GM23338 (cell line): ENCODE measurements at places on chromosomes 11 and 22.

GRCh38 chr11:19595499-19595839 lies 117.2 kb upstream of the NAV2 start:
- no peak for DNase-seq

GRCh38 chr11:103384652-103385051 lies 275.4 kb downstream of the DYNC2H1 start:
- no peak for DNase-seq

DNA sequence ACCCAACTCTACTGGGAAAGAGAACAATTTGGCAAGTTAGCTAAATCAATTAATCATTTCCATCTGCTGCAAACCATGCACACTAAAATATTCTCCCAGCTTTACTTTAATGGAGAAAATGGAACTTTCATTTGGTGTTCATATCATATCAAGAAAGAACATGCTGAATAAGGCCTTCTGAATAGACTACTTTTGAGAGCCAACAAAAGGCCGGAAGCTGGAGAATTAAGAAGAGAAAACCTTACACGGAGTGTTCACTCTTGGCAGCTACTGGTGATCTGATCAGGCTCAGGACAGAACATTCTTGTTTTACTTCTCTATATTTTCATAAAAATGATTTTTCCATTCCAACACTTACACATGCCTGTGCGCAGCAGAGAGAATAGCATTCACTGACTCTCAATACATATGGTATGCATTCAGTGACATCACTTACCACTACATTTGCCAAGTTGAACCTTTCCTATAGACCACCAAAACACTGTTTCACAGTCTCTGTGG lies 165.3 kb downstream of the TTC28 start:
- no peak for DNase-seq

DNA sequence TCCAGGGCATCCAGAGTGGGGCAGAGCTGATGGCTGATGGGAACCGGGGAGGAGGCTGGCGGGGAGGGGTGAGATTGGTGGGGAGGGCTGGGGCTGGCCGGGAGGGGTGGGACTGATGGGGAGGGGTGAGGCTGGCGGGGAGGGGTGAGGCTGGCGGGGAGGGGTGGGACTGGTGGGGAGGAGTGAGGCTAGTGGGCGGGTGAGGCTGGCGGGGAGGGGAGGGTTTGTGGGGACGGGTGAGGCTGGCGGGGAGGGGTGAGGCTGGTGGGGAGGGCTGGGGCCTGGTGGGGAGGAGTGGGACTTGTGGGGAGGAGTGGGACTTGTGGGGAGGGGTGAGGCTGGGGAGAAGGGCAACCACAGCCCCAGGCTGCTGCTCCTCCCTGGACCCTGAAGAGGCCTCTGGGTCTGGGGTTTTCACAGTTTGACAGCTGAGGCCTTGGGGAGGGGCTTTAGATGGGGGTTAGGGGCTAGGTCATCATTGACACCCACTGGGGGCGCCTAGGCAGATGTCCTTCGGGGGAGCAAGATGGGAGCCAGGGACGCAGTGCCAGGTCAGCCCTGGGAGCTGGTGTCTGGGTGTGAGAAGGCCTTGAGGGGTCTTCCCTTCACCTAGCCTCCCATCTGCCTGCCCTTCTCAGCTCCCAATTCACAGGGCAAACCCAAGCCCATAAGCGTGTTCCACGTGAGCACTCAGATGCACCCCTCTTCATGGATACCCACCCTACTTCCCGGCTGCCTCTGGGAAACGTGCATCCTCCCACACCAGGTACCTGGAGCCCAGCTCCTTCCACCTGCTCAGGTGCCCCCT lies 26.7 kb downstream of the PARVG start:
- no peak for DNase-seq

- no peak for DNase-seq
Observed at GRCh38 chr11:105265845-105266244, 126.3 kb upstream of the CARD18 start.

GRCh38 chr11:1924181-1924580 lies 4.7 kb downstream of the TNNT3 start:
- DNase-seq: no peak

- DNase-seq: no peak
Observed at GRCh38 chr11:100618914-100619313, 68.2 kb upstream of the ARHGAP42 start.

GRCh38 chr11:70020336-70021214 lies 57.5 kb upstream of the ANO1 start:
- DNase-seq: no peak

DNA sequence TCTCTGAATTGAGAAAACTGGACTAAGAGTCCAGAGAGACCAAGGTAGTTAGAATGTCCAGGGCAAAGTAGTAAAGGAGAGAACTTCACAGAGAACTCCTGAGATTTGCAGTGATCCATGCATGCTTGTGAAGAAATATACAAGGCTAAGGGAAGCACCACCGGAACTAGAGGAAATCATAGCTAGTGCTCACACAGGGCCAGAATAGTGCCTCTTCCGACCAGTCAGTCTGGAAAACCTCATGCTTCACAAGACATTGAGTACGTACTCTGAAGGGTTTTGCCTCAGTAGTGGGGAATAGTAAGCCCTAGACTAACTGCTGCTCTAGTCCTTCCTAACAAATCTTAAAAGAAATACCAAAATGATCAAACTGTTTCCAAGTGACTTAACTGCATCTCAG lies 108.0 kb downstream of the LRRC32 start:
- DNase-seq: no peak

DNA sequence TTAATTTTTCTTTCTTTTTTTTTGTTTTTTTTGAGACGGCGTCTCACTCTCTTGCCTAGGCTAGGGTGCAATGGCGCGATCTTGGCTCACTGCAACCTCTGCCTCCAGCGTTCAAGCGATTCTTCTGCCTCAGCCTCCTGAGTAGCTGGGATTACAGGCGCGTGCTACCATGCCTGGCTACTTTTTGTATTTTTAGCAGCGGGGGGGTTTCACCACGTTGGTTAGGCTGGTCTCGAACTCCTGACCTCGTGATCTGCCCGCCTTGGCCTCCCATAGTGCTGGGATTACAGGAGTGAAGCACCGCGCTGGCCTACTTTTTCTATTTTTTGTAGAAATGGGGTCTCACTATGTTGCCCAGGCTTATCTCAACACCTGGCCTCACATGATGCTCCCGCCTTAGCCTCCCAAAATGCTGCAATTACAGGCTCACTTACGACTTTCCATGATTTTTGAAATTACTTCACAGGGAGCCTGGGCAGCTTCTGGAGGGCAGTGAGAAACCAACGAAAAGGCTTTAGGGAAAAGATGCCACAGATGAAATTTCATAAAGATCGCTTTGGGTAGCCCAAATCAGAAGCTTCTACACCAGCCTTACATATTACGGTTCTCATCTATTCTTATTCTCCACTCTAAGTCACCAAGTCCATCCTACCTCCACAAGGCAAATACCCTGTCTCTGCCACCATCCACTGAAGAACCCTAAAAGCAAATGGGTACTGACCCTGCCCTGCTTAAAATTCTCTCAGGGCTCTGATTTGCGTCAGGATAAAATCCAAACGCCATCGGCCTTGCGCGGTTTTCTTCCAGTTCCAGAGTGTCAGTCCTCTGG lies 866 bp upstream of the RRM1 start:
- no peak for DNase-seq

- DNase-seq: no peak
Observed at GRCh38 chr11:60933416-60934123, 9.3 kb downstream of the TMEM132A start.

DNA sequence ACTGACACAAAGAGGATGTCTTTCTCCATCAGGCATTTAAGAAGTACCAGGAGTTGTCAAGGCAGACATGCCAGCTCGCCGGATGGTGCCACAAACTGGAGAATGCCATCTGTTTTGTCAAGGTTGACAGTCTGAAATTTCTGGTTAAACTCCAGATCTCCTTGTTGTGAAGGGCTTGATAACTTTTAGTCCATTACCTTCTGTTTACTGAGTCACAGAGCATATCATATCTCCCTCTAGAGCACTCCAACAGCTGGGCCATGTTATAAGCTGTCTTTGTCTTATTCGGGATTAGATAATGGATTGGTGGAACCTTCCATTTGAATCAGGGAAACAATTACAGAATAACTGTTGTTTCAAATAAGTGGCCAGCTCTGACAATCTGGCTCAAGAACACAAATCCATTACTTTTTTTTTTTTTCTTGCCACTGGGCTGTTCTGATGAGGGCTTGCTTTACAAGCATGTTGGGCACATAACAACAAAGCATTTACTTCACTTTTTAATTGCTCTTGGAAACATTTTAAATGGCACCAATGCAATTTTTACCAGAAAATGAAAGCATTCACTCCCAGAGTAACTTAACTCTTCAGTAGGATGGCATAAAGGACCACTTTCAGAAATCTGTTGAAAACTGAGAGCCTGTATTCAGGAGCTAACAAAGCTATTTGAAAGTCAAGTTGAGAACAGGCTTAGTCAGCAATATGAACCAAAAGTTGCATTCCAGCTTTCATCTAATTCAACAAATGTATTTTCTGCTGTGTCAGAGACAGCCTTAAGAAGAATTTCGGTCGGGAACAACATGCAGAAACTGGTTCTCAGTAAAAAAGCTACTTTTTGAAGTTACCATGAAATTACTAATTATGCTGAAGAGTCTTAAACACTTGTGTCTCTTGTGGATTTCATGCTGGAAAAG lies 227.6 kb upstream of the PITPNB start:
- no peak for DNase-seq

DNA sequence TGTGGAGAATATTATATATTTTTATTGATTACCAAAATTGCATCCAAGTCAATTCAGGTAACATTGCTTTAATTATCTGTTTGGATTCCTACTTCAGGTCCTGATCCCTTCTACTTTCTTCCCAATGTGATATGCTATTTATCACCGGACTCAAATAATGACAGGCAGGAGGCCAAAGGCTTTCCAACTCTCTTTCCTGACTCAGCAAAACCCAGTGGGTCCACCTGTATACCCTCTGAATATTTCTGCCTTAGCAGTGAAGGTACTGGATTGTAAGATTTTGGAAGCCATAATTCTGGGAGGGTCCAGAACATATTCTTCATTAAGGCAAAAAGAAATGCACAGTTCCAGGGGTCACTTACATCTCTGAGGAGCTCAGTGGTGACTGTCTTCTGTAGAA lies 260.2 kb upstream of the UBASH3B start:
- DNase-seq: no peak

- no peak for DNase-seq
Observed at GRCh38 chr11:76902121-76903014, 41.6 kb downstream of the ACER3 start.

GRCh38 chr11:23564370-23564769 lies 704.1 kb upstream of the CCDC179 start:
- no peak for DNase-seq

DNA sequence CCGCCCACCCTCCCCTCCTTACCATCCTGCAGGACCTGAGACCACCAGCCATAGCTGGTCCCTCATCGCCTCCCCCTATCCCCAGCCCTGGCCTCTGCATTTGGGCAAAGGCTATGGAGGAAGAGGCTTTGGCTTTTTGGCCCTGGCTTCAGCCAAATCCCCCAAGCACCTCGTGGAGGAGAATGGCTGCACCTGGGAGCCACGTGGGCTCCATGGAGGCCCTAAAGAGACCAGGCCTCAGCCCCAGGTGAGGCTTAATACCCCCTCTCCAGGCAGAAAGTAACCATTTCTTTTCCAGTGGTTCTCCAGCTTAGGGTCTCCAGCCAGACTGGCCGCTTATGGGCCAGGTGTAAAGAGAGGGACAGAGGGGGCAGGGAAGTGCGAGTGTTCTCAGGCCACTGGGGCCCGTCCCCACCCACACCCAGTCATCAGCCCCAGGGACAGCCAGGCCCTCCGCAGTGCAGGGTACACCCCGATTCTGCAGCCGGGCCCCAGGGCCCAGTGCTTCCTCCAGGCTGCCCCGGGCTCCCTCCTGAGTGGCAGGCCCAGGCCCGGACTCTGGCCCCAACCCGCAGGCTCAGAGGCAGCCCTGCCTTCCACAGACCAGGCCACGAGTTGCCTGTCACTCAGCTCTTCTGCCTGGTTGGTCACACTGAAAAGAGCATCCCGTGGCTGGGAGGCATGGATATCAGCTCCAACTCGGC lies 26.4 kb downstream of the CDKN1C start:
- no peak for DNase-seq

DNA sequence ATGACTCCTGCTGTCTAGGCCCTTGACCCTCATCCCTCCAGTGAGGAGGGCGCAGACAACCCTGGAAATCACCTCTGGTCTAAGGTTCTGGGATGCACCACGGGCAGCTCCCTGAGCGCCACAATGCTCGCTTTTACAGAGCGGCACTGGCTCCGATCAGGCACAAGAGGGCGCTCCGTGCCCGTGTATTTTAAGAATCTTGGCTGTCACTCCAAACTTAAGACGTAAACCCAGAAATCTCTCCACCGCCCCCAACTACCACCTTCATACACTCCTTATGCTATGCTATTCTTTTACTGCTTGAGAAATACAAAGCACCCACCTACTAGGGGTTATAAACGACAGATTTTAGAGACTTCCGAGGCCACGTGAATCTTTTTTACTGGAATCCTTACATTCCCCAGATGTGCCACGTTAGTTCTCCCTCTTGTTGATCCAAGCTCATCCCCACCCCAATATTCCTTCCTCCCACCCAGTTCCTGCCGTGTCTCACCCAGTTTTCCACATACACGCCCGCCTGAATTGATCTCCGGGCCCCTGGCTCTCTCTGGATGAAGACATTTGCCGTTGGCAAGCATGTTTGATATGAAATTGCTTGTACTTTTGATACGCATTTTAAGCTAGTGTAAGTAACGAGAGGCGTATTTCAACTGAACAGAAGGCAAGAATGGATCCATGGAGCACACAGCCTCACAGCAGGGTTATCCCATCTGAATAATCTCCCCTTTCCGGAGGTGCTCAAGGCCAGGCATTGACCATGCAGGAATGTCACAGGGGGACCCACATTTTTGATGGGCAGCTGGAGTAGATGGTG lies 453.5 kb downstream of the OPCML start:
- peak; percentile 86 for DNase-seq

DNA sequence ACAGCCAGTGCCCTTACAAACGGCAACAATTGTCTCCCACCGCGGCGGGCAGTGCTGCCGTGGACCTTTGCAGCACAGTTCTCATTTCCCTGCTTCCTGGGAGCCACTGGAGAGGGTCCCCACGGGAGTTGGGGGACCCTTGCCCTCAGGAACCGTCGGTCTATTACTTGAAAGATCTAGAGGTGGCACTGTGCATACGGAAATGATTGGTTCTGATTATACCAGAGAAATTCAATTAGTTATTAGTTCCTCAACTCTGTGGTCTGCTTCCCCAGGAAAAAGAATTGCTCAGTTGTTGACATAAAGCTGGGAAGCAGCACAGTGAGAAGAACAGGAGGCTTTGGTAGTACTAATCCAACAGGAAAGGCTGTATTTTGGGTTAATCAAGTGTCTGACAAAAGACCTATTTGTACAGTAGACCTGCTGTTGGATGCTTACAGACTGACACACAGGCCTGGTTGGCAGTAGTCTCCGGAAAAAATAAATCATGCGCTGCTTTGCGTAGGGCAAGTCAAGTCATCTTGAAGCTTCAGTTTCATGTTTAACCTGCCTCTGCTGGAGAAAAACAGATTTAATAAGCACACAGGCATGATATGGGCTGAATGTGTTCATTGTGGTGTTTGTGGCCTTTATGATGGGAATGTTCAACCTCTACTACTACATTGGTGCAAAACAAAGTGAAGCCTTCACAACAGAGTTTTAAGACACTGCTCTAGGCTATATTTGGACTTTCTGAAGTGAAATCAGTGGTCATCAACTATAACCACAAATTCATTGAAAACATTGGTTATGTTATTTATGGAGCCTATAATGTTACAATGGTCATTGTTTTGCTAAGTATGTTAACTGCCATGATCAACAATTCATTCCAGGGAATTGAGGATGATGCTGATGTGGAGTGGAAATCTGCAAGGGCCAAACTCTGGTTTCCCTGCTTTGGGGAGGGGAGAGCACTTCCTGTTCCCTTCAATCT lies 54.6 kb upstream of the SC5D start:
- no peak for DNase-seq
